ENCODE measurements at places on chromosomes 13 and 19.

- no peaks in the 10 kb centered on the region for H3K36me3 ChIP-seq
- no peaks in the 10 kb centered on the region for H3K4me1 ChIP-seq
- no peak for DNase-seq
- H3K27me3 ChIP-seq, result no peaks in the 10 kb centered on the region
- H3K4me3 ChIP-seq, result no peak overlapping the region
Observed at GRCh38 chr13:24624801-24625231, 55.4 kb upstream of the ATP12A start.

GRCh38 chr19:33297401-33298145 is 4.8 kb downstream of the CEBPA start:
- no peaks in the 10 kb centered on the region for H3K27me3 ChIP-seq
- no peak overlapping the region for H3K27ac ChIP-seq
- H3K4me1 ChIP-seq, result no peaks in the 10 kb centered on the region
- H3K36me3 ChIP-seq, result no peaks in the 10 kb centered on the region
- DNase-seq, result no peak
- no peak overlapping the region for H3K4me3 ChIP-seq

DNA sequence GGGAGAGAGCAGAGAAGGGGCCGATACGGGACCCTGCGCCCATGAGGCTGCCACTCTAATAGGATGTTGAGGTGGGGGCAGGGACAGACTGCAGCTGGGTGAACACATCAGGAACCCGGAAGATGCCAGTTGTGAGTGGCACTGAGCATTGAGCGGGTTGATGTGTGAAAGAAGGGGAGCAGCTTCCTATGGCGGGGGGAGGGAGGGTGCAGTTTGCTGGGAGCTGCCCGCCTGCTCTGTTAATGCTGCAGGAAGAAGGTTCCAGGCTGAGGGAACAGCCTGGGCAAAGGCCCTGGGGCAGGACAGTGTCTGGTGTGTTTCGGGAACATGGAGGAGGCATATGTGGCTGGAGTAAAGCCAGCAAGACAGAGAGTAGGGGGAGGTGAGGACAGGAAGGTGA is 29.8 kb downstream of the DNM2 start:
- no peaks in the 10 kb centered on the region for H3K4me1 ChIP-seq
- H3K27ac ChIP-seq, result peak overlapping the region; percentile 78
- H3K27me3 ChIP-seq, result no peaks in the 10 kb centered on the region
- H3K36me3 ChIP-seq, result no peaks in the 10 kb centered on the region

DNA sequence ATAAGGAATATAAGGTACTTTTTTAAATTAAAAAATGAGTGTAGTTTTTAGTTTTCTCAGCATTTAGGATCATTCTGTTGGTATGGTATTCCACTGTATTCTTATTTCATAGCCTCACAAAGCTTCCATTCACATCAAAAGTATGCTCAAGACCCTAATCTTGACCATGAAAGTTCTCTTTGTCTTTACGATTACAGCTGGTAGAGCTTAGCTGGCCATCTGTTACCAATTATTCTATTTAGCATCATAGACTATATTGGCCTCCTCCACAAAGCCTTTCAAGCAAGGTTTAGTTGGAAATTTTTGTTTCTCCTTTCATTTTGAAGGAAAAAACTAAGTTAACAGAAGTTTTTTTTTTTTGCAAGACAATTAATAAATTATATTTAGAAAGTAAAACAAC is 245.1 kb downstream of the KCTD12 start:
- H3K4me3 ChIP-seq, result no peak overlapping the region
- no peaks in the 10 kb centered on the region for H3K36me3 ChIP-seq
- H3K27ac ChIP-seq, result no peak overlapping the region
- H3K4me1 ChIP-seq, result no peaks in the 10 kb centered on the region

DNA sequence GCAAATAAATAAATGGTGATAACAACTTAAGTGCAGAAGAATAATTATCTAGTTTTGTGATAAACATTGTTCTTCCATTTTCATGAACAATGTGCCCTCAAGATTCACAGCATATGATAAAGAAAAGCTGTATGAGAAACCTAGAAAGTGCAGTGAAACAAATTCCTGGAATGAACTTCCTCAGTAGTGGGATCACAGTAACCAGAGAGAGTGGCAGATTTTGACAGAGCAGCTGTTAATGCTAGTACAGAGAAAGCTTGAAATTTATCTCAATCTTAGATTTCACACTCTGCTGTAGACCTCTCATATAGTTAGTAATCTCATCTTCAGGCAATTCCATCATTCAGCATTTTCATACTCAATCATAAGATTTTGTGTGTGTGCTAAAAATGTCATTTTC is 664.9 kb downstream of the PCDH9 start:
- H3K36me3 ChIP-seq, result no peaks in the 10 kb centered on the region
- H3K4me3 ChIP-seq, result no peak overlapping the region
- H3K27me3 ChIP-seq, result no peaks in the 10 kb centered on the region
- no peak overlapping the region for H3K27ac ChIP-seq
- no peak for DNase-seq

DNA sequence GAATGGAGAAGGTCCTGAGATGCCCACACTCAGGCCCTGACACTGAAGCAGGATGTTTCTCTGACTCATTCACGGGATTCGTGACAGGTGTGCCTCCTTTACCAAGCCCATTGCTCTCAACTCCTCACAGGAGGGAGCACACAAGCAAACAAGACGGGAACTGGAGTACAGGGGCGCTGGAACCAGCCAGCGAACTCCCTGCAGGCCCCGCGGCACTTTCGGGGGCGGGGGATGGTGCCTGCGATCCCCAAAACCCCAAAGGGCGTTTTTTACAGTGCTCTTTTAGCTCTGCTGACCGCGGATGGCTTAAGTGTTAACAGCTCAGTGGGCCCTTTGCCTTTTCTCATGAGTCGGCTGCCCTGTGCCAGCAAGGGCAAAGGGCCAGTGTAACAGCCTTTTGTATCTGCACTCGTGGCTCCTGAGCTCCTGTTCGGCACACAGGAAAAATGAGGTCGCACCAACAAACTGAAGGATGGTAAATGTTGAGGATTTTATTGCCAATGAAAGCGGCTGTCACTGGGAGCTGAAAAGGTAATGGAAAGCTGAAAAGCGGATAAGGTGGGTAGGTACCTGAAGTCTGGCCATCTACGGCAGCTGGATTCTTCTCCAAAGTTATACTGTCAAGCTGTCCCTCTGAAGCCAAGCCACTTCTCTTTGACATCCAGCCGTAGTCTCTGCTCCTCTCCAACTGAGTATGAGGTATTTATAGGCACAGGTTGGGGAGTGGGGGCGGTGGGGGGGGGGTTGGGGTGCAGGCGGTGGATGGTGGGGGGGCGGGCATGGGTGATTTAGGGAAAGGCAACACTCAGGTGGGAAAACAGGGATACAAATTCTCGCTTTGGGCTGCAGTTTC is 65.0 kb upstream of the TRPC4 start:
- DNase-seq, result no peak
- H3K27me3 ChIP-seq, result no peaks in the 10 kb centered on the region
- no peaks in the 10 kb centered on the region for H3K36me3 ChIP-seq
- no peaks in the 10 kb centered on the region for H3K4me1 ChIP-seq
- H3K27ac ChIP-seq, result peak overlapping the region; percentile 67
- H3K4me3 ChIP-seq, result peak overlapping the region; percentile 20
